T-helper 2 cell (primary cell): ENCODE measurements at places on chromosomes 2 and 18.

DNA sequence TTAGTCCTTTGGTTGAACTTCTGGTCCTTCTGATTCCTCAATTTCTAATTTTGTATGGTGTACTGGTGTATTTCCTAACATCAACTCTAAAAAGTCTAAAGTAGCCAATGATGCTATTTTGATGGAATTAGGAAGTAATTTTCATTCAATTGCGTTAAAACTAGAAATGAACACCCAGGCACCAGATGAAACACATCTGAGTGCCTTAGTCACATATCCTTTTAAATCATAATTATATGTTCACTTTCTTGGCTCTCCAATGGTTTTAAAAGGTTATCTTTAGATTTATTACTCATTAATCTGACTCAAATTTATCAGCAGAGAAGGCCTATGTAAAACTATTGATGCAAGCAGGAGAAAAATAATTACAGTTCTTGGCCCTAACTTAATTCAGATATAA, 119.7 kb downstream of the GAREM1 start:
- no peak for DNase-seq

GRCh38 chr18:32310101-32310500, 120.3 kb downstream of the MEP1B start:
- DNase-seq: no peak

- DNase-seq: no peak
These were observed 406.8 kb downstream of the THSD7B start for GRCh38 chr2:137172162-137172561.

DNA sequence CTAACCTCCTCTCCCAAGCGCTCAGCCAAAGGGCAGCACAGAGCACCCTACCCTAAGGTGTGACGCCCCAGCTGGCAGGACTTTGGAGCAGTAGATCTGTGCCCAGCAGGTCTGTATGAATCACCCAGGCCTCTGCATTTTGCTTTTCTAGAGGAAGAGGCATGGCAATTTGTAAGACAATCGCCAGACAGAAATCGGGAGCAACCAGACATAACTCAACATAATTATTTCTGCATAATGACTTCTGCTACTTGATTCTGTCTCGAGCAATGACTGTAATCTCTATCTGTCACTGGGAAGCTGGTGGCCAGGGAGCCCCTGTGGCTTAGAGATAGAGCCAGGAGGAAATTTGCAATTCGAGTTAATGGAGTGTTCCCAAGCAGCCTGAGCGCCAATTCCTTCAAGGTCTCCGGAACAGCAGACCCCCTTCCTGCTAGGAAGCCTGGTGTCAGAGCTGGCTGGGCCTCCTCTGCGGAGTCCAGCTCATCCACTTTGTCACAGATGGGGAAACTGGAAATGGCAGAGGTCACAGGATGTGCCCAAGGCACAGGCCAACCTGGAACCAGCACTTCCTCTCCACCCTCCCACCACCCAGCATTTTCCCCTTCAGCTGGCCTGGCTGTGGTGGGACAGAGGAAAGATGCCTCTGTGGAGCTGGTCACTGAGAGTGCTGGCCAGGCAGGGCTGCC, 55.0 kb downstream of the ODC1 start:
- DNase-seq: no peak

DNA sequence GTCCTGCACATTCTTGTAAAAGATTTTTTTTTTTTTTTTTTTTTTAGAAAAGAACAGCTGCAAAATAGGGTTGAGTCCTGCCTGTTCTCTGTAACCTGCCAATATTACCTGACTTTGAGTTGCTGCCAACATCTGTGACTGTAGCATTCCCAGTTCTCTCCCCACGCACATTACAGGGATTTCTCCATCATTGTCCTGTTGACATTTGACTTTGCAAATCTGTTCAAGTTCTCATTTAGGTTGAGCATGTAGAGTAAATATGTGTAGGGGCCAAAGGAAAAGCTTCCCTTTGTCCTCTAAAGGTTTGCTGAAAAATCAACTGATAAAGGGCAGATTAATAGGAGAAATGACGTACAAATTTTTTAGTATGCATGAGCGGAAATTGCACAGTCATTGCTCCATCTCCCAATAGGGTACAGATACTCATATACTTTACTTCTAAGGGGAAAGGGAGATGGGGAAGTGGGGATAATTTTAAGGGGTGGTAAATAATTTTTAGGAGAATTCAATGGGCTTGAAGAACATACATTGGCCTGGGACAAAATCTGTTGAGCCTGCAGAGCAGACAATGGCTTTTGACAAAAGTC, 385.5 kb downstream of the PIK3C3 start:
- DNase-seq: no peak

DNA sequence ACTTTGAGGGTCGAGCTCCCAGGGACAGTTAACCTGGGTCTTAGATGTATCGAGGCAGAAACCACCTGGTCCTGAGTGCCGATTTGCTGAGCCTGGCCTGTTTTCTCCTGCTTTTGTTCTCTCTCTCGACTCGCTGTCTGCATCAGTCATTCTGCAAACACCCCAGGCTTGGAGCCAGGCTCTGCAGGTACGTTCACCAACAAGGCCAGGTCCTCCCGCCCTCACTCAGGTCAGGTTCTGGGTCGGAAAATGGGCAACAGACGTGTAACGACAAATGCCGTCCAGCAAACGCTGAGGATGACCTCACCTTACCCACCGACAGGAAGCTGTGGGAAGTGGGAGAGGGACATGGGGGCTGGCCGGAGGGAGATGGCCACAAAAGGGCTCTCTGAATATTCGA, 57.7 kb upstream of the PXDN start:
- DNase-seq: no peak

- DNase-seq: no peak
These were observed 9.4 kb upstream of the ASXL2 start for GRCh38 chr2:25887624-25888242.

DNA sequence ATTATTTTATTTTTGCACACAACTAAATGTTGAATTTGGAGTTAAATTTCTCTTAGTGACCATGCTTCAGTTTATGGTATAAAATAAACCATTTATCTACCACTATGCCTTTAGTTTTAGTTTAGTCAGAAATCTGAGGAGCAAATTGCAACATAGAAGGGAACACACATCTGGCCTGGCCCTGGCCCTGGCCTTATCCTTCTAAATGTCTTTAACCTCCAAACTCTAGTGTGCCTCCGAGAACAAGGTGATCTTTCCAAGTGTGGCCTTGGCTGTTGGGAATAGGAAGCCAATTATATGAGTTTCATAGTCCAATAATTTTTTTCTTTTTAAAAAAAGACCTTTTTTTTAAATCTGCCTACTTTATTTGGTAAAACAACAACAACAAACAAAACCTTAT, 31.8 kb upstream of the GREB1L start:
- no peak for DNase-seq

DNA sequence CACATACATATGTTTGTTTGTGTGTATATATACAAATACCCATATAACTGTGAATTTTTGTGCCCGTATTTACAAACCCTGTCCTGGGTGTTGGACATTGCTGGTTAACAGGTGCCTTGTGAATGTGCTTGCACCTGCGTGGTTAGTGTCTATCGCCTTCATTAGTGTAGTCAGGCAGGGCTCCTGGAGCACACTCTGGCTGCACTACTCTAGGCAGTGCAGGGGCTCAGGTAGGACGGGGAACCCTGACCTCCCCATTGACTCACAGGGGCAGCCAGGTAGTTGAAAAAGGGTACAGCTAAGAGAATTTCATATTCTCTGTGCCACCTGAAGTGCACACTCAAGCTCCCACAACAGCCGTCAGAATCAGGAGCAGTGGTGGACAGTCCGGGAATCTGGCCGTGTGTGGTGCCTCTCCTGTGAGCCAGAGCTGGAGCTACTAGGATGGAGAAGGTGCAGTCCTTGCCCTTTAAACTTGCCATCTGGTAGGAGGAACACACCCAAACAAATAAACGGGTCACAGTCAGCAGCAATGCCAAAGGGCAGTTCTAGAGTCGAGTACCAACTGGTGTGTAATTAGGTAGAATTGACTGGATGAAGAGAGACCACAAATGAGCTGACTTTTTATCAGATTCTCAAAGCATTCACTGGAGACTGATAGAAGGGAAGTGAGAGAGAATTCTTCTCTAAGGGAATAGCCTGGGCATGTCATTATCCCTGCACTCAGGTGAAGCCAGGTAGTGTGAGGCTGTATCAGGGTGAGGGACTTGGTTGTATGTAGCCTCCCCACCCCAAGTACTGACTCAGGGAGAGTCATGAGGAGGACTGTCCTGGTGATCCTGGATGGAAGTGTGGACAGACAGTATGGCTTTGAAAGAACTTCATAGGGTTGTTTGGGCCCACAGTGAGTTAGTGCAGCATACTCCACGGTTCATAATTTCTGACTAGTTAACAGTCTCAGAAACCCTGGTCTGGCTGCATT, 44.1 kb downstream of the FARP2 start:
- no peak for DNase-seq
